ENCODE measurements at places on chromosomes 6 and 20. TPM values are rescaled to one million over a fixed set of nuclear protein-coding genes. Genes with fewer than 3 reads are reported as not detected.

GRCh38 chr6:12275107-12275506, 15.1 kb upstream of the EDN1 start:
- DNase-seq: no peak

DNA sequence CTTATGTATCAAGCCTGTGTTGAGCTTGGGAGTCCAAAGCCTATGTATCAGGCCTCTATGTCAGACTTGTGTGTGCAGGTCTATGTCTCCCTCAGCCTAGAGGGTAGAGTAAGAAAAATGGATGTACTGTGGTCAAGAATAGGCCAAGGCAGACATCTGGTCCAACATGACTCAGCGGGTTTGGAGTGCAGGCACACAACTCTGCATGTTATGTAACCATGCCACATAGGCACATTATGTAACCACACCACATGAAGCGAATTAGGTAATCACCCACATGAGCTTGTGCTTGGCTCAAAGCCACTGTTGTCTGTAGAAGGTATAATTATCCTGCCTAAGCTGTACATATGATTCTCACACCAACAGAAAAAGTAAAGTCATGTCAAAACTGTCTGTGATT, 1190.5 kb upstream of the EYS start:
- peak; percentile 77 for DNase-seq

- no peak for DNase-seq
Observed at GRCh38 chr6:166477647-166478365, 95.1 kb upstream of the MPC1 start.

The HLA-DOA gene
- total RNA-seq: not detected

GRCh38 chr20:38278763-38279162, 18.2 kb upstream of the KIAA1755 start:
- no peak for DNase-seq

The TRIM15 gene
- total RNA-seq: not detected

The SNAI1 gene
- not detected for total RNA-seq

DNA sequence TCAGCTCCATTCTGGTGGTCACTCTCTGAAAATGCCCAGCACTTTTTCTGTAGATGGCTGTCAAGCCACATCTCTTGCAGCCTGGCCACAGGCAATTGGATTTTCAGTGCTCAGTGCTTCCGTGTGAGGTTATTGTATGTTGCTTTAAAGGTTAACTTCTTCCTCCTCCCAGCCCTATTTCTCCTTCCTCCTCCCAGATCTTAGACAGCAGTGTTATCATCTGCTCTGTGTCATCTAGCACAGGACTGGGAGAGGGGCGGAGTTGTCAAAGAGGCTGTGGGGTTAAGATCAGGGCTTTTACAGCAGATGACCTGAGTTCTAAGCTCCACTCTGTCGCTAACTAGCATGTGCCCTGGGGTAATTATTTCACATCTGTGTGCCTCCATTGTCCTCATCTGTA, 129.0 kb downstream of the PHACTR3 start:
- no peak for DNase-seq

- DNase-seq: no peak
Observed at GRCh38 chr6:109261811-109262210, 120.5 kb downstream of the CD164 start.

GRCh38 chr6:159640322-159640721, 52.7 kb downstream of the SOD2 start:
- DNase-seq: no peak

DNA sequence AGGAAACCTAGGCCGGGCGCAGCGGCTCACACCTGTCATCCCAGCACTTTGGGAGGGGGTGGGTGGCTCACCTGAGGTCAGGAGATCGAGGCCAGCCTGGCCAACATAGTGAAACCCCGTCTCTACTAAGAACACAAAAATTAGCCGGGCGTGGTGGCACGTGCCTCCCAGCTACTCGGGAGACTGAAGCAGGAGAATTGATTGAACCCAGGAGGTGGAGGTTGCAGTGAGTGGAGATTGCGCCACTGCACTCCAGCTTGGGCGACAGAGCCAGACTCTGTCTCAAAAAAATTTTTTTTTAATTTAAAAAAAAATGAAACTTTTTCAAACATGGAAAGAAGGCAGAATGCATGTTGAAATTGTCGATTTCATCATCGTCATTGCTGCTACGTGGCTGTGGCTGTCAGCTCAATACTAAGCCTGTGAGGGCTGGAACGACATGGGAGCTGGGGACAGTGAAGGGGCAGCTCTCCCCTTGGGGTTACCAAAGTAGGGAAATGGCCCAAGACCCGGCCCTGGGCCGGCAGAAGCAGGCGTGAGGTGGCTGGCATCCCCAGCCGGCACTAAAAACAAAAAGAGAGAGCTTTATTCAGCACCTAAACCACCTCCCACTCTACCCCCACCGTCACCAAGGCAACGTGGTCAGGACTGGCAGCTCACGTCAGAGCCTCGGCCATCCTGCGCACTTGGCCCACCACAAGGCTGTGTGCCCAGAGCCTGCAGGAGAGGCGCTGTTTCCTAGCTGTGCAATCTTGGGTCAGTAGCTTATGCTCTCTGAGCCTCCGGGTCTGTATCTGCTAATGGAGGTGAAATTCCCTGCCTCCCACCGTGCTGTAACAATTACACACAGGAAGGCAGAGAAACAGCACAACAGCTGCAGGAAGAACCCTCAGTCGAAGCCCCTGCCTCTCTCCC, 30.8 kb downstream of the AGPAT4 start:
- DNase-seq: no peak

The UNC93A gene
- not detected for total RNA-seq

GRCh38 chr20:22575087-22575721, 9.2 kb downstream of the FOXA2 start:
- DNase-seq: no peak

- DNase-seq: peak; percentile 60
Observed at GRCh38 chr6:105191351-105191750, 11.5 kb upstream of the POPDC3 start.

The FAM229B gene
- 4.0 TPM for total RNA-seq

The HSPA1L gene
- 0.53 TPM for total RNA-seq

The OR2H2 gene
- not detected for total RNA-seq

The SRSF6 gene
- 34.5 TPM for total RNA-seq

The GPX5 gene
- not detected for total RNA-seq

- DNase-seq: no peak
Observed at GRCh38 chr20:63651942-63652191, 1.4 kb downstream of the STMN3 start.

The EEF1A2 gene
- total RNA-seq: 1.9 TPM

GRCh38 chr20:3237011-3237957, 1.7 kb downstream of the SLC4A11 start:
- no peak for DNase-seq

The AGPAT1 gene
- total RNA-seq: 9.0 TPM

GRCh38 chr6:112298816-112299281, 44.5 kb upstream of the LAMA4 start:
- peak; percentile 90 for DNase-seq

DNA sequence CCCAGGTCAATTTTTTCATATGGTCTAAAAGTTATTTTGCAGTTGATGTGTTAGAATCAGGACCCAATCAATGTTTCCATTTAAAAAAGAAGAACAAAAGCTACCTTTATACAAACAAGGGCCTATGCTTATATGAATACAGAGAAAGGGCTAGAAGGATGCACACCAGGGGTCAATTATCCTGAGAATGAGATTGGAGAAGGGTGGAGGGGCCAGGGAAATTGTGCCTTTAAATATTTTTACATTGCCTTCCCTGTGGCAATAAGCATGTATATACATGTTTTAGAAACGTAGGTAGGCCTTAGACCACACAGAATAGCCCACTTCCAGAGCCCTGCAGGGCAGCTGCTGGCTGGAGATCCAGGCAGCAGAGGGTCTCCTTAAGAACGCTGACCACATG, 12.7 kb downstream of the EXOC2 start:
- peak; percentile 13 for DNase-seq

GRCh38 chr6:71324194-71324785, 35.7 kb downstream of the OGFRL1 start:
- no peak for DNase-seq

DNA sequence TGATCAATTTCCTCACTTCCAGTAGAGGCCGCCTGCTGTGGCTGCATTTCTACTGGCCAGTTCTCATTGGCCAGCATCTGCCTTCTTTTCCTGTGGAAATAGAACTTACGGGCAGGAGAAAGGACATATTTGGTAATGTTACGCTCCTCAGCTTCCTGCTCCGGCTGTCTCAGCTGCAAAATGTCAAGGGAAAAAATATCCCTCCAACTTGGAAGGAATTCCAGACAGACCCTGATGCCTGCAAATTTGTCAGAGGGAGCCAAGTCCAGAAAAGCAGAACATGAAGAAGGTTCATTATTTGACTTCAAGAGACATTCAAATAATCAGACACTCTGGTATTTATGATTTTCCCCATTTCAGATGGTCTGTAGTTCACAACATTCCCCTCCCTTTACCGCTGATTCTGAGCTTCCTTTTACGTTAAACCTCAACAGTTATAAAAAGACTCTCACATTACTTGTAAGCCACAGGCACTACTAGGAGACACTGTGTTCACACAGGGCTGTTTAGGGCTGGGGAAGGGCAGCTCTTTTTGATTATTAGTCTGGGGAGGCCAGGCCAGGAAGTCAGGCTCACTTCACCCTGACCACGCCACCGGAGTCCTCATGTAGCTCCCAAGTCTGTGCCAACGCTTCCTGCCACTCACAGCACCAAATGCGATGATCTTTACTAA, 179.6 kb upstream of the CCN2 start:
- no peak for DNase-seq

- DNase-seq: no peak
Observed at GRCh38 chr6:116010386-116010785, 50.3 kb downstream of the FRK start.

GRCh38 chr6:107448776-107449175, 10.6 kb downstream of the PDSS2 start:
- no peak for DNase-seq

DNA sequence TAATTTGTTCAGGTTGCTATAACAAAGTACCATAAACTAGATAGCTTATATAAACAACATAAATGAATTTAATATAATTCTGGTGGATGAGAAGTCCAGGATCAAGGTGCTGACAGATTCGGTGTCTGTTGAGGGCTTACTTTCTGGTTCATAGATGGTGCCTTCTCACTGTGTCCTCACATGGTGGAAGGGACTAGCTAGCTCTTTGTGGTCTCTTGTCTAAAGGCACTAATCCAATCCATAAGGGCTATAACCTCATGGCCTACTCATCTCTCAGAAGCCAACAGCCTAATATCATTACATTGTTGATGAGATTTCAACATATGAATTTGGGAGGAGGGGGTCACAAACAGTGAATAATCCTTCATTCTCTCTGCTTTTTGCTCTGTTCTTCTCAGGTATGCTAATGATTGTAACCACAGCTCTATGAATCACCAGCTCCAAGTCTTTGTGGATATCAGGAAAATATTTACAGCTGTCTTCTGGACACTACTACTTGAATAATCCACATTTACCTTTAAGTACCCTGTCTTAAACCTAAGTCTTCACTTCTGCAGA, 122.3 kb downstream of the NKAIN2 start:
- DNase-seq: peak; percentile 68

DNA sequence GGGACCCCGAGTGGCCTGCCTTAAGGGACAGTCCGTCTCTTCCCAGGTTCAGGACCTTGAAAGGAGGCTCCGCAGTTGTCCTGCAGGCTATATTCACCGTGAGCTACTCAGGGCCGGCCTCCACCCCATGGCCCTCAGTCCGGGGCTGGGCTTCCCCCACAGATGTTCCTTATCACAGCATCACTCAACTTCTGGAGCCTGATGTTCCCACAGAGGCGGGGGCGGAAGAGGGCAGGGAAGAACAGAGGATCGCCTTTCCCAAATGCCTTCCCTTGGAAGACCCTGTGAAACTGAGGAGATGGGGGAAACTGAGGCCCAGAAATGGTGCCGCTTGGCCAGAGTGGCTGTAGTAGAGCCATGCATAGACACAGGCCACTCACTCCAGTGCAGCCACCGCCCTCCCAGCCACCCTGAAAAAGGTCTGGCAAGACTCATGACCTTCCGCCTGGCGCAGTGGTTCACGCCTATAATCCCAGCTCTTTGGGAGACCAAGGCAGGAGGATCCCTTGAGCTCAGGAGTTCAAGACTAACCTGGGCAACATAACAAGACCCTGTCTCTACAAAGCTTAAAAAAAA, 4.3 kb upstream of the COX4I2 start:
- DNase-seq: no peak

The PRPH2 gene
- under 0.01 TPM for total RNA-seq

The KCNK17 gene
- total RNA-seq: not detected

DNA sequence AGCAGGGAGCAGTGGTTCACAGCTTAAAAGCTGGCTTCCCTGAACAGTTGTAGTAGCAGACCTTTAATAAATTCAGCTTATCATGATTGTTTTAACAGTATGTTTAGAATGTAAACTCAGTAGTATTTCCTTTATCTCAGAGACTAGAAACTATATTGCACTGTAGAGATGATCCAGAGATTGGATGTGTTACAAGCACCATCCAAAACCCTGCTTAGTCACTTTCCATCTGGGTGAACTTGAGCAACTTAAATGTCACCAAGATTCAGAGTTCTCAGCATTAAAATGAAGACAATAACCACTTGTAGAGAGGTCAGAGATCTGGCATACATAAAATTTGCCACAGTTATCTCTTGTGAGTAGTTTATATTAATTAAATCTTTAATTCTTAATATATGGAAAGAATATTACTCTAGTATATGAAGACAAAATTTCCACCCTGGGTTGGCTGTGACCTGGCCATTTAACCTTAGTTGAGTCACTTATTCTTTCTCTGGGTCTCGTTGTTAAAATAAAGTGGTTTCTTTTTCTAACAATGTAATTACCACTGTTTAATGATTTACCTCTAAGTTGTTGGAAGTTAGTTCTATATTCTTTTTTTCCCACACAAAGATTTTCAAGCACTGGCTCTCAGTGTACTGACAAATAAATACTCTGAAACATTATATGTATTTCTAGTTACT, 239.2 kb upstream of the FKBP1C start:
- no peak for DNase-seq

- peak; percentile 91 for DNase-seq
Observed at GRCh38 chr6:11921017-11921438, 91.1 kb upstream of the HIVEP1 start.

GRCh38 chr6:167094436-167094819, 28.5 kb upstream of the CCR6 start:
- no peak for DNase-seq

- DNase-seq: peak; percentile 96
Observed at GRCh38 chr6:17589406-17590096, 10.6 kb upstream of the FAM8A1 start.

GRCh38 chr6:97437087-97437486, 154.1 kb upstream of the MMS22L start:
- DNase-seq: peak; percentile 22

GRCh38 chr20:63232235-63233060, 3.3 kb upstream of the BIRC7 start:
- DNase-seq: peak; percentile 72

DNA sequence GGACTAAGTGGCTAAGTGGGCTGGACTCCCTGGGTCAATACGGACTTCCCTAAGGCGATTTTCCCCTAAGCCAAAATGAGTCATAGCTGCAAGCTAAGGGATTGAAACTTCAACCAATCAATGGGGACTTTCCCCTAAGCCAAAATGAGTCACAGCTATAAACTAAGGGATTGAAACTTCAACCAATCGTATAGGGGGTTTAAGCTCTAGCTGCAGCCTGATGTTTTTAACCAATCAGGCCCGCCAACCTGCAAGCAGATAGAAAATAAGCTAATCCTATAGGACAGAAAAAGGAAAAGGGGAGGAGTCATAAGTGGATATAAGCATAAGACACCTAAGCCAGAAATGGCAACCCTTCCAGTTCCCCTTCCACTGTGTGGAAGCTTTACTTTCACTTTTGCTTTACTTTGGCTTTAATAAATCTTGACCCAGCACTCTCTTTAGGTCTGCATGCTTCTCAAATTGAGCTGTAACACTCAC, 655.0 kb upstream of the HS3ST5 start:
- DNase-seq: no peak

All from bronchial epithelial cell (primary cell).